ENCODE measurements at places on chromosomes 5 and 9.
A peak's percentile ranks its signal among the peaks of the same experiment; 100 is the strongest.

DNA sequence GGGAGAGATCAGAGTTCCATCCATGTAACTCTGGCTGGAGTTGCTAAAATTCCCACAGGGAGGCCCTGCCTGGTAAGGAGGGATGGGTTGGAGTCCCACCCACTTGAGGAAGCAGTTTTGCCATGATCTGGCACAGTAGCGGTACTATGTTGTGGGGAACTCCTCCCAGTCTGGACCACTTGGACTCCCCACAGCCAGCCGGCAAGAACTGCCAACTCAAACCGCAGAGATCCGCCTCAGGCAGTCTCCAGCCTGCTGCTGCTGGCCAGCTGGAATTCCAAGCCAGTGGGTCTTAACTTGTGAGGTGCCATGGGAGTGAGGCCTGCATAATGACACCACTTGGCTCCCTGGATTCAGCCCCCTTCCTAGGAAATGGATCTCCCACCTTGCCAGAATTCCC lies 151.9 kb downstream of the NDUFS4 start:
- no peak for DNase-seq

DNA sequence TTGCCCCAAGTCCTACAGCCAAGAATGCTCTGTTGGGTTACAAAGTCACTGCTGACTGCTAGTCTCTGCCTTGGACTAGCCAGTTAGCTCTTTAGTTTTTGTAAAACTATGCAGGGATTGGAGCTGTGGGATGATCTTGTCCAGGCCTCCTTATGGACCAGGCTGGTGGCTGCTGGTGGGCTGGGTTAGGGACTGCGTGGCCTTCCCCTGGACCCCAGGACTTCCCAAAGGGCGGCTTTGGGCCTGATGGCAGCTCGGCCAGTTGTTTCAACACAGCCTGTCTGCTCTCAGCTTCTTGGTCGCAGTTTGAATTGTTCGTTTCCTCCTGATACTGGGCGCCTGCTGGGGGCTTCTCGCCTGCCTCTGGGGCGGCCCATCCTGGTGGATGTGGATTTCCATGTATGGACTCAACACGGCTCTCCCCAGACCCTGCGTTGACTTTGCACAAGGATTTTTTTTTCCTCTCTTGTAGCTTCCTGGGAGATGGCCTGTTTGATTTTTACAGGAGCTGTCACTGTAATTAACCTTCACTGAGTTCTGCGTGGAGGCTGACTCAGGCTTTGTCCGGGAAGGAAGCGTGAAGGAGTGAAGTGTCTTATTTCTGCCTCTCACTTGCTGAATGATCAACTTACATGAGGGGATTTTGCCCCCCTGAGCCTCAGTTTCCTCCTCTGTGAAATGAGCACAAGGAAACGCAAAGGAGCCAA lies 91.9 kb upstream of the NEURL1B start:
- no peak for DNase-seq

- no peak for DNase-seq
Measured at GRCh38 chr5:142613271-142613671, 72.6 kb downstream of the FGF1 start.

GRCh38 chr9:100437860-100438805 lies 11.2 kb downstream of the MSANTD3 start:
- DNase-seq, result no peak

DNA sequence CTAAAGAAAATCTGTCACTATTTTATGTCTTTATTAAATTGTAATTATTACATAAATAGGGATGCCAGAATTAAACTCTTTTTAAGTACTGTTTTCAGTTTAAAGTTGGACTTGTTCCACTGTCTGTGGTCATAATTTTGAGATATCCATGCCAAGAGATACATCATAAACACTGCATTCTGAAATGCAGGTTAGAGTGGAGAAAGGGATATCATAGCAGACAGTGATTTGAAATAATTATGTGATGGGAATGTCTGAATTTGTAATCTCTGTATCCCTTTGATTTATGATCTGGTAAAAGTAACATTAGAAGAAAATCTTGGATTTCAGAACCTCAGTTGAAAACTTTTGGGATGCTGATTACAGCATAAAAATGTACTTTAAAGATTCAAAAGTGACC lies 222.1 kb downstream of the GOLPH3 start:
- DNase-seq, result no peak

GRCh38 chr9:34419716-34420504 lies 38.5 kb downstream of the FAM219A start:
- DNase-seq, result no peak

- no peak for DNase-seq
Measured at GRCh38 chr5:159975462-159976019, 33.4 kb upstream of the TTC1 start.

DNA sequence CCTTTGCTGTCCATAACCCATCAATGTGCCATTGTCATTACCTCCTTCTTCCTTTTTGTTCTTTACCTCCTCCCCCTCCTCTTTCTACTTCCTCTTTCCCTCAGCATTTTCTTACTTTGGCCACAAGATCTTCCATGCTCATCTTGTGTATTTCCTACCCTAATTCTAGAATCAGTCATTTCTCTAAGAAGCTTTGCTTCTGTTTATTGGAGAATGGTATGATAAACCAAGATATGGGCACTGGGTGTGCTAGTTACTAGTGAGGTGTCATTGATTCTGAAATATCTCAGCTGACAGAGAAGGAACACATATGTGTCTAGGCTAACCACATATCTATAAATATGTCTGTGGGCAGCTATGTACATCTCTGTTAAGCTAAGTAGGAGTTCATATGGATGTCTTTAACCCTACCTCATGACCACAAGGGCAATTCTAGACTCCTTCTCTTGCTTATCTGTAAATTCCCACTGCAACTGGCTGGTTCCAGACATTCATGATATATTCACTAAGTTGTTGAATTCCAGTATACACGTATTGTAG lies 2051.3 kb upstream of the CDH9 start:
- DNase-seq, result no peak

GRCh38 chr5:155504606-155505005 lies 491.1 kb downstream of the KIF4B start:
- DNase-seq, result no peak

GRCh38 chr9:105344283-105344682 lies 99.8 kb downstream of the SLC44A1 start:
- no peak for DNase-seq

DNA sequence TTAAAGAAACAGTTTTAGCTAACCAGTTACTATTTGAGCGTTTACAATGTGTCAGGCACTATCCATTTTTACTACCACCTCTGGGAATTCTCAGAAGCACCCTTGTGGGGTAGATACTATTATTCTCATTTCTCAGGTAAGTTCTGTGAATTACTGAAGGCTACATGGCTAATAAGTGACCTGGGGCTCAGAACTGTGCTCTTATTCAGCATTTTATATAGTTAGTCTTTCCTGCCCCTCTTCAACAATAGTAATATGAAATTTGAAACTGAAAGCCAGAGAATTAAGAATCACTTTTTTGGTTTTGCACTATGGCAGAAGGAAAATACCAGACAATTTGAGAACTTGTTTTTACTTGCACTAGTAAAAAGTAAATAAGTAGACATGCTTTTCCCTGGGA lies 11.8 kb downstream of the ELL2 start:
- no peak for DNase-seq

DNA sequence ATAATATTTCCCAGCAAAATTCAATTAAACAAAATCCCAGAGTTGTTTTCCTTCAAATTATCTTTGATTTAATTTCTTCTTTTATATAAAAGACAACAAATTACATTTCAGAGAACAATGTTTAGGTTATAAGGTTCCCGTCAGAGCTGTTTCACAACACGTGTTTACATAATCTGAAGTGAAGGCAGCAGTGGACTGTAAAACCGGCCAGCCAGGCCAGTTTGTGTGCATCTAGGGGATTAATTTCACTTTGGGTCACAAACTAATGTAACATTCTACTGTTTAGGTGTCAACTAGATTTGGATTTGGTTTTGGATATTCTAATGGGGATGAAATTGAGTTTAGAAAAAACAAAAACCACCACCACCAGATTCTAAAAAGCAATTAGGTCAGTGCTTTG lies 86.5 kb upstream of the PLPP1 start:
- DNase-seq, result no peak

DNA sequence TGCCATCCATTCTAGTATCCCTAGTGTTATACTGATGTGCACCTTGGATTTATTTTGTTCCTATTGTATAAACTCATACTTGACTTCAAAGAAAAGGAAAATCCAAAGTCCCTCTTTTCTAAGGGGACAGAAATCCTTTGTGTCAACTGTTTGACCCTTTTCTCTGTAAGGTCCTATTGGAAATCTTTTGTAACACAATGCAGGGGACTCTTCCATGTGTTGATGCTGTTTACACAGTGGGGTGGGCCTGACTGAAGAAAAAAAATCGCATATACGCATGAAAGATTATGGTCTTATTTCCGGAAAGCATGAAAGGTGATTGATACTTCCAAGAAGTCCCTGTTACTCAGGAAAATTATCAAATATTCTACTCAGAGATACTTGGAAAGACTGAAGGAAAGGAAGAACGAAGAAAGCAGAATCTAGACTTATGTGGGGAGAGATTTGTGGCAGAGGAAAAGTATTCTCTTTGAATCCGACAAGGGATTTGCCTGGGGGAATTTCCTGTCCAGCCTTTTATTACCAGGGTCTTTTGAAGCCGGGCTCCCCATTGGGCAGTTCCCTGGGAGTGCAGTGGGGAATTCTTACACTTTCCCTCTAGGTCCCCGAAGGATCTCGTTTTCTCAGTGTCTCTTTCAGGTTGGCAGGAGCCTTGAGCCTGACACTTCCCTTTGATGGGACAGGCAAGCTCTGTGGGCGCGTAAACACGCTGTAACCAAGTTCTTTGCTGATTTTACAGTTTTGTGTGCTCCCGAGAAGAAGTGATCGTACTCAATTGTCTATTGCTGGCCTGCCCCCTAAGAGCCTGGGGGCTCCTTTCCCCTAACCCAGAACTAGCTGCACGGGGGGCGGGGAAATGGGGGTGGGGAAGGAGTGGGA lies 779 bp upstream of the VCAN start:
- no peak for DNase-seq

DNA sequence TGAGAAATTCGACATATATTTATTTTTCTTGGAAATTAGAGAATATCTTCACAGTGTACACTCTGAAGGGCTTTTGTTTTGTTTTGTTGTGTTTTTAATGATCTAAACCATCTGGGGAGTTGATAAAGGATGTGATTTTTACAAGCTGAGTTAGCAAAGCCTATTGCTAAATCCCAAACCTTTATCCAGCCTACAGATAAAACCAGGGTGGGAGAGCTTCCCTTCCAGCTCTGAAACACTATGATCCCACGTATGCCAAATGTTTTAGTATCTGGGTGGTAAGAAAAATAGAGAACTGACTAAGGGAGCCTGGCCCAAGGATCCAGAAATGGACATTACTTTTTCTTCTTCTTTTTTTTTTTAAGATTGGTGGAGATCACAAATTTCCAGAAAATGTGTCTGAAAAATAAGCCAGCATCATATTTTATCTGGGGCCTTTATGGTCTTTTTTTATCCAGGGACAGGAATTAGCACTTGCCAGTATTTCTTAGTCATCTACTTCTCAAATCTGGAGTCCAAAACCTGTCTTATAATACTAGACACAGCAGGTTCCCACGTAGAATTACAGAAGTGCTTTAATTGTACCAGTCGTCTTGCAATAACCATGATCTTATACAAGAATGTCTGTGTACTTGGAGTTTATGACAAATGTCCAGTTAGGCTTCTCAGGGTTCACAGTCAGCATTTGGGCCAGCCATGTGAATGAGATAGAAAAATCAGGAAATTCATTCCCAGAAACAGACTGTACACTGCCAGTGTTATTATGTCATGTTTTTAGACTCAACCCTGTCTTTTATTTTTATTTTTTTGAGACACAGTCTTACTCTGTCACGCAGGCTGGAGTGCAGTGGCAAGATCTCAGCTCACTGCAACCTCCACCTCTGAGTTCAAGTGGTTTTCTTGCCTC lies 290.8 kb upstream of the MPDZ start:
- no peak for DNase-seq

DNA sequence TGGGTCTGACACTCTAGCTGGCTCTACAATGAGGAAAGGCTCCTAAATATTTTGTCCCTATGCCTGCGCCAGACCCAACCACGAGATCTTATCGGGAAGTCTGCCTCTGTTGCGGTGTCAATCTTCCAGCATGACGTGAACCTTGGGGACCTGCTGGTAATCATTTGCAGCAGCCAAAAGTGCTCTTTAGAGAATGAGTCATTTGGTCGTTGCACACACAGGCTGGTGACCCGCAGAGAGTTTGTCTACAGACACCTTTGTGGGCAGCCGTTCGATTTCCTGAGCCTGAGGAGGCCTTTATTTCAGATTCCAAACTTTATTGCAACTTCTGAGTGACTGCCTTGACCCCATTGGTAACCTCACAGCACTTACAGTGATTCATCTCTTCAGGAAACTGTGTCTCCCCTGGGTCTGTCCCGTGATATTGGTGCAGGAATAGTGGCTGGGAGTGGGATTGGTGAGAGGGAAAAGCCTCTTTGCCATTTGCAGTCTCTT lies 326.1 kb downstream of the NSG2 start:
- DNase-seq, result no peak

DNA sequence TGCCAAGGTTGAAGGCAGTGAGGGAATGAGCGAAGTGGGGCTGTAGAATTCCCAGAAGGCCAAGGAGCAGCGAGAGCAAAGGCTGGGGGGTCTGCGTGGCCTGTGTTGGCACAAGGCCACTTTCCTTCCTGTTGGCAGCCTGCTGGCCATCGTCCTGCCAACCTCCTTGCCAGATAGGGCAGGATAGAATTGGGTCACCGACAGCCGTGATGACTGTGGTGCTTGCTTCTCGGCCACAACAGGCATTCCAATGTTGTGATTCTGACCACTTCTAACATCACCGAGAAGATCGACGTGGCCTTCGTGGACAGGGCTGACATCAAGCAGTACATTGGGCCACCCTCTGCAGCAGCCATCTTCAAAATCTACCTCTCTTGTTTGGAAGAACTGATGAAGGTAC lies 18.9 kb downstream of the TRIP13 start:
- no peak for DNase-seq

GRCh38 chr9:127815512-127816361 lies 13.1 kb downstream of the FPGS start:
- no peak for DNase-seq

DNA sequence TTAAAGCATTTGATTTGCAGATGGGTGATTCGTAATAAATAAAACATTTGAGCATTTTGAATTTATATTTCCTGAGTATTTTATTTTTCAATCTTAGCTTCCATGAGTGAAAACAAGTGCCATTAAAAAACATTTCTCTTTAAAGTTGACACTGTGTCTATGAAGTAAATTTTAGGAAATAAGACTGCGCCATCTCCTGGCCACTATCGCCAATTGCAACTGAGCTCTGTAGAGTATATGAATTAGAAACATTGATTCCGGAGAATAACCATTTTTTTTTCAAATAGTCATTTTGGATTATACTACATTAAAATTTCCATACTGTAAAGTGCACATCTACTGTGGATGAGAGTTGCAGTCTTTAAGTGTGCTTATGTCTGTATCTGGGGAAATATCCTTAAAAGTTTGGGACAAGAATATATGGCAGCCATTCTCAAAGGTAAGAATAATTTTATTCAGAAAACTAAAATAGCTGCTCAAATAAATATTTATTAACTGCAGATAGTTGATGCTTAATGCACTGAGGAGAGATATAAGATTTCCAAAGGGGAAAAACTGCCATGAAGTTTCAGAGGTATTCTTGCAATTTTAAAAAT lies 5.9 kb downstream of the DMRTA1 start:
- DNase-seq, result peak; percentile 45

GRCh38 chr5:159642379-159642778 lies 273.9 kb upstream of the ADRA1B start:
- DNase-seq, result no peak

All from upper lobe of left lung (tissue), 6 donors.